ENCODE measurements at places on chromosomes 3 and 15.

- DNase-seq, result no peak
Measured at GRCh38 chr15:31248951-31249350, 77.7 kb upstream of the KLF13 start.

DNA sequence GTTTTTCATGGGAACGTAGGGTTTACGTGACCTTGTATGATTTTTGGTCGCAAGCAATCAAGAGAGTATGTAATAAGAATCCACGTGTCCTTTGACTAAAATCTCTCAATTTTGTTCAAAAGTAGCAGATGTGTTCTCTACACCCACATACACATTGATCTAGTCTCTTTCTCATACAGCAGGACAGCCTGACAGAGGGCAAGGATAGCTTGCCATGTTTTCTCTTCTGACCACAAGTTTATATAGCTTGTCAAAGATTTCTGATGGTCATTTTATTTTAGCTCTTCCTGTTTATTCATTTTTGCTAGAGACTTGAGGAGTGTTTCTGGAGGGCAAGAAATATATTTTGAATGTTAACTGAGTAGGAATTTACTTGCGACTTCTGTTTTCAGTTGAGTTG, 570.2 kb upstream of the ALCAM start:
- no peak for DNase-seq

DNA sequence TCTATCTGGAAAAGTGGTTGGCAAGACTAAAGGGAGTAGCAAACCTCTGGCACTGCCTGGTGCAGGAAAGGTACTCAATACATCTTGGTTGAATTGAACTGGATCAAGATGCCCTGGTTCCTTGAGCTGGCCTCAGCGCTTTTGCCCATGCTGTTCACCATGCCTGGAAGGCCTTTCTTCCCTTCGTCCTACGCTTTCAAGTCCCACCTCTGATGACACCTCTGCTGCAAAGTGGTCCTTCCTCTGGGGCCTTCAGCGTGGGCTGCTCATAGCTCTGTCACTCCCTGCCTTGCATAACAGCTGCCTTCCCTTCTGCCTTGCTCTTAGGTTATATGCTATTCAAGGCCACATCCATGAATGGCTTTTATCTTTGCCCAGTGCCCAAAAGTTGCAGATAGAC, 23.0 kb downstream of the ITGA11 start:
- no peak for DNase-seq

GRCh38 chr3:31979001-31979697, 1.9 kb downstream of the OSBPL10 start:
- no peak for DNase-seq

DNA sequence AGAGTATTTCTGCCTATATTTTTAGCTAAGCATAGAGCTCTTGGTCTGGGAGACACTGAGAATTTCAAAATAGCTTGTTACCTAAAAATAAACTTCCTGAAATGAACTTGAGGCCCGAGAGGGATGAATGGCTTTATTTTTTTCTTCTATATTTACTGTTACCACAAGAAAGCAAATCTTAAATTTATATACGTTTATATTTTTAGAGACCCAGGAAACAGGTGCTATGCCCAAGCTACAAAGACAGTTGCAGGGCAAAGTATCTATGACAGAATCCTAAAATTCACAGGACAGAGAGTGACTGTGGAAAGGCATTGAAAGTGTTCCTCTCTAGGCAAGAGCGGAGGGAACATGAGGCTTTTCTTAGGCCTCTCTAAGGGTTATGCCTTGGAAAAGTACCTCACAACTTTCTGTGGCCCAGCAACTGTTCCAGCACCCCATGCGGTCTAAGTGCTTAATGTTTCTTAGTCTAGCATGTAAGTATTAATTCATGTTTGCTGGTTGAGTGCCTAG, 36.5 kb downstream of the TGFBR2 start:
- no peak for DNase-seq

GRCh38 chr15:64092075-64092820, 1.4 kb downstream of the CIAO2A start:
- no peak for DNase-seq
